ENCODE measurements at places on chromosomes 6 and 20.

GRCh38 chr20:39278230-39278788, 316.2 kb downstream of the DHX35 start:
- no peak for DNase-seq

- DNase-seq = no peak
These were observed 28.8 kb upstream of the TRAM2 start for GRCh38 chr6:52605610-52606185.

DNA sequence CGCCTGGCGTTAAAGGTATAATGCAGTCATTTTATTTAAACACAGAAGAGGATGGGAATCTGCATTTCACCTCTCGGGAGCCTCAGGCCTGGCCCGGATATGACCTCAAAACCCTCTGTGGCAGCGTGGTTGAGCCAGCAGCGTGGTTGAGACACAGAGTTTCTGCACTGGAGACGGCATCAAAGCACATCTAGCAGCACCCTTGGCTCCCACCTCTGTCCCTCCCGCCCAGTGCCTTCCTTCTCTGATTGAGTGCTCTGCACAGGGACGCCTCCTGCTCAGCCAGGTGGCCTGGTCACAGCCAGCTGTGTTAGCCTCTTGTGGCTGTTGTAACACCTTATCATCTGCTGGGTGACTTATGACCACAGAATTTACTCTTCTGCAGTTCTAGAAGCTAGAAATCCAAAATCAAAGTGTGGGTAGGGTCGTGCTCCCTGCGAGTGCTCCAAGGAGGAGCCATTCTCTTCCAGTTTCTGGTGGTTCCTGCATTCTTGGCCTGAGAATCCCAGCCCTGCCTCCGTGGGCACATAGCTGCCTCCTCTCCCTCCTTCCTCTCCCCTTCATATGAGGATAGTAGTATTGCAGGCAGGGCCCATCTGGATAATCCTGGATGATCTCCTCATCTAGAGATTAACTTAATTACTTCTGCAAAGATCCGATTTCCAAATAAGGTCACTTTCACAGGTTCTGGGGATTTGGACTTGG, 156.7 kb downstream of the SYCP2 start:
- DNase-seq = peak; percentile 87

GRCh38 chr6:85127168-85127498, 322.8 kb upstream of the NT5E start:
- no peak for DNase-seq

DNA sequence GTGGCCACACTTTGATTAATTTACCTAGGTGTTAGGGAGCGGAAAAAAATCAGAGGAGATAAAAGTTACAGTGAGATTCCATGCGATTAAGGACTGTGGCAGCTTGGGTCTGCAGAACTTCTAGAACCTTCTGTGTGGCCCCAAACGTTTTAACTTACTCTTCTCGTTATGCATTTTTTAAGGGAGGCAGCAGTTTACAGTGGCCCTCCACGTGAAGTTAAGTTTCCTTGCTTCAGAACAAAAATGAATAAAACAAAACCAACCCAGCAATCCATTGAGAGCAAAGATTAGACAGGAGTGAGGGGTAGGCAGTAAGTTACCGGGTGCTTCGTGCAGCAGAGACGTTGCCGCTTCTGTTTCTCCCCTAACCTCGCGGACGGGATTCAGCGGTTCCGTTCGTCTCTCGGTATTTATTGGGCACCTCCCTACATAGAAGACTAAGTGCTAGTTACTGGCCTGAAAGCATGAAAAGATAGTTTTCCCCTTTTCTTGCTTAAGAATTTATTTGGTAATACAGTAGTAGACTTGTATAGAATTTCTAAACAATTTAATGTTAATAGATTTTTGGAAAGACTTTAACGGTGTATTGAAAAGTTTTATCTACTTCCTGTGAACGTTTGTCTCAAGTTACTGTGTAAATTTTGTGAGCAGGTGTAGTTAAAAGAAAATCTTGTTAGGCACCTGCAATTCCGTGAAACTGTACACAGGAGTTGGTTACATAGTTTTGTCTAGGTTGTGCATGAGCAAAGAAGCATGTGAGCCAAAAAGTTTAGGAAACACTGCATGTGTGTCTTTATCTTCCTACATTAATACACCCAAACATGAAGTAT, 1.1 kb downstream of the BAG2 start:
- no peak for DNase-seq

DNA sequence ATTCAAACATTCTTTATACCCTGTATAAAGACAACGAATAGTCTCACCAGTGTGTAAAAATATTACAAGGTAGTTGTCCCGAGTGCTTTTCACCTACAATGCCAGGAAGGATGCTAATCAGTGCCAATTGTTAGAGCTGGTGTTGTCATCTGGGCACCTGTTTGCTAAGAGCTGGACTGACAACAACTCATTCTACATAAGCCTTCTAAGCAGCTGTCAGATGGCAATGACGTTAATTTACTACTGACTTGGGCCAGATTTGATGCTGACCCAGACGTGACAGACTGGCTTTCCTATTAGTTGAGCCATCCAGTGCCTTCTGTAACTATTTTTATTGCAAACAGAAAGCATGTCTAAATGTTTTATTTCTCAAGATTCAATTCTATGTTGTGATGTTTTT, 355.2 kb downstream of the ADGRB3 start:
- DNase-seq = no peak

DNA sequence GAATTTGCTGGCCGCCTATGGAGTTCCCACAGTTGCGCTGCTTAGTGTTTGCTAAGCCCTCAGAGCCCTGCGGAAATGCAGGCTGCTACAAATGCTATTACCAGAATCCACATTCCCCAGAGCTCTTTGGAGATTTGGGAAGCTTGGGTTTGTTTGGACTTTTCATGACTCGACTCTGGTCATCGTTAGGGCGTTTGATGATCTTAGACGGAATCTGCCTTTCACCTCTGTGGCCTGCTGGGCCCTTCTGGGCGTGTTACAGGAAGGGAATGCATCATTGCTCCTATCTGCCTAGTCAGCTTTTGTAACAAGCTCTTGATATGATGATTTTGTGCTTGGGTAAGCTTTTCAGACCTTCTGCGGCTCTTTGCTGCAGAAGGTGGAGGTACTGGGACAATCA, 50.8 kb downstream of the EYA2 start:
- no peak for DNase-seq

- DNase-seq = no peak
These were observed 18.5 kb upstream of the WFDC10A start for GRCh38 chr20:45611054-45611453.

- no peak for DNase-seq
These were observed 9.1 kb upstream of the GLYATL3 start for GRCh38 chr6:49490633-49491032.

DNA sequence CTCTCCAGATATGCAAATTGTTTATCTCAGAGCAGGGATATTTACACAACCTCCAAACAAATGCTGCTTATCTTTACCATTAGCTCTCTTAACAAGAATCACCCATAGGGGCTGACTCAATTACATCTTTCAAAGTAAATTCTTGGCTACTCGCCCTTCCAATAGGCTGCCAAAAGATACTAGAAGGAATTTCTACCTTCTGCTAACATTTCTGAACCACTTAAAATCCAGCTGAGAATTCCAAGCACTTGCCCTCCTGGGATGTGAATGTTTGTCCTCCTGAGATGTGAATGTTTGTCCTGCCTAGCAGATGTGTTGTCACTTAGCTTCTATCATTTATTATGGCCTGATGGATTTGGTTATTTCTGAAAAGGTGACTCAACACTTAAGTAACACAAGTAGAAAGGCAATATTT, 388.0 kb downstream of the GJA1 start:
- DNase-seq = no peak

DNA sequence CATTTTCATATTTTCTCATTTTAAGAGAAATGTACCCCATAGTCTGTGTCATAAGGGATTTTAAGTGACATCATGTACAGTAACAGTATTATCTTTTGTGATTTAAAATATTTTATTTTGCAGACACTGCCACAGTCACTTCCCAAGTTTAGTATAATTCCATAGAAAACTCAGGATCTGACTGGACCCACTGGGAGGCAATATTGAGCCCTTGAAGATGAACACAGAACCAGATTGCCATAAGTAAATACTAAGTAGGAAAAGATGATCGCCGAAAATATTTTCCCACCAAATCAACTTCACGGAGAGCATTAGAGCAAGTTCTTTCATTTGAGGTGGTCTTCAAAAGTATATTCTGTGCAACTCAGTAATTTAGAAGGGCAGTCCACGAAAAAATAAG, 17.6 kb upstream of the PKHD1 start:
- no peak for DNase-seq

DNA sequence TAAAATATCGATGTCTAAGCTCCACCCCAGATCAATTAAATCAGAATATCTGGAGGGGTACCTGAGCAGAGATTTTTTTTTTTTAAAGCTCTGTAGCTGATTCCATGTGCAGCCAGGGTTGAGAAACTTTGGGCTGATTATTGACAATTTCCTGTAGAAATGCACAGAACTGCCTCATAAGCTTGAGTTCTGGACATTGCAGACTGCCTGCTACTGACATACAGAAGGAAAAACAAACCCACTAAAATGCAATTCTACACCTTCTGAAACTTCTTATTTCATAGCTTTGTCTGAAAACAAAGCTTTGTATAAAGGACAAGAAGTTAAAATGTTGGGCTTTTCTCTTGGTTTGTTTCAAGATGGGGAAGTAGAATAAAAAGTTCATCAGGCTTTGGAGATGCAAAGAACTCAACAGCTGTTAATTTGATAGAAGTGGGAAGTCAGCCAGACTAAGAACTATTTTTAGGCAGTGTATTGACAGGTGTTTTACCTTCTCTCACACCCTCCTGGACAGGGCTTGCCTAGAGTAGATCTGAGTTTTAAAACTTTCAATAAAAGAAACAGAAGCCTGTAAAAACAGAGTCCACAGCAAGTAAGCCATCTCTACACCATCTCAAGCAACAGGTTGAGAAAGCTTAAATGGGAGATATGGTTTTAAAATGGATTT, 147.7 kb downstream of the KCNQ5 start:
- DNase-seq = no peak

DNA sequence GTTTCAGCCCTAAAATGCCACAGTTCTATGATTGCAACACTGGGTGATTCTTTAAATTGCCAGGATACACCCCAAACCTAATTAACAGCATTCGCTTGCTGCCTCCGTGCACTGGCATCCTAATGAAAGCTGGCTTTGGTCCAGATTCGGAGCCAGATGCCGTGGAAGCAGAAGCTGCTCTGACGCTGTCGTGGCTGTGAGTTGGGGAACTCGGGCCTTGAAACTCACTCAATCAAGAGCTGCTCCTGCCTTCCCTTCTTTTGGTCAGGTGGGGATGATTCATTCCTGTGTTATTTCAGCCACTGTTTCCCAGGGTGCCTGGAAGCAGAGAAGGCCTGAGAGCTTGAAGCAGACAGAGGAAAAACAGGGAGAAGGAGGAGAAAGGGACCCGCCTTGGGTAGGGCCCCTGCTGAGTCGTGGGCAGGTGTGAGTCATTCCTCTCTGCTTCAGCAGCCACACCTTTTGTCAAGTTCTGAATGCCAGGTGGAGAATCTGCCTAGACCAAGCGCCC, 36.2 kb upstream of the DSP start:
- peak; percentile 92 for DNase-seq

DNA sequence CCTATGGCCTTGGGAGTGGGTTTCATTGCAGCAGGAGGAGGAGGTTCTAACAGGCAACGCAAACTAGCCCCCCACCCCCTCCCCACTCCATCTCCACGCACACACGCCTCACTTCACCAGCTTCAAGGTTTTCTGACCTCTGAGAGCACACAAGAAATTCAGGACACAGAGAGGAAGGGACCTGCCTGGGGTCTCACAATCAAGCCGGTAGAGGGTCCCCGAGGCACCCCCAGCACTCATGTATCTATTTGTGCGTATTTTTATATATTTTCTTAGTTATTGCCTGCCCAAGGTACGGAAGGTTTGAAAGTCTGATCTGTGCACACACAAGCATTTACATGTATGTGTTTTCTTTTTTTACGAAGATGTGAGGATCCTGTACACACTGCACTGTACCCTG, 16.9 kb downstream of the MDFI start:
- no peak for DNase-seq

DNA sequence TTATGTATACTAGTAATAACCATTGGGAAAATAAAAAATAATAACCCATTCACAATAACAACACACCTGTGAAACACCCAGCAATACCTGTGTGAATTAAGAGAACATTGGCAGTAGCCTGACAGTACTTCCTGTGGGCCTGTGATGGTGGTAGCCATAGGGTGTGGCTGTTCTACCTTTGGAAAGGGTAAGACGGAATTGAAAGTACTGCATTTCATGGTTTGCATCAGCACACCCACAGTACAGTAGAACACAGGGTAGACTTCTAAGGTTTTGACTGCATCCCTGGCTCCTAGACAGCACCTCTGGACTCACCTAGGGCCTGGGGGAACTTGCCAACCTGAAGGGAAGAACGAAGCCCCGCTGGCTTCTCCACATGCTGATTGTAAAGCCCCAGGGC, 279.8 kb downstream of the HTR1B start:
- DNase-seq = no peak

- no peak for DNase-seq
These were observed 25.7 kb upstream of the OGFRL1 start for GRCh38 chr6:71262914-71263313.

DNA sequence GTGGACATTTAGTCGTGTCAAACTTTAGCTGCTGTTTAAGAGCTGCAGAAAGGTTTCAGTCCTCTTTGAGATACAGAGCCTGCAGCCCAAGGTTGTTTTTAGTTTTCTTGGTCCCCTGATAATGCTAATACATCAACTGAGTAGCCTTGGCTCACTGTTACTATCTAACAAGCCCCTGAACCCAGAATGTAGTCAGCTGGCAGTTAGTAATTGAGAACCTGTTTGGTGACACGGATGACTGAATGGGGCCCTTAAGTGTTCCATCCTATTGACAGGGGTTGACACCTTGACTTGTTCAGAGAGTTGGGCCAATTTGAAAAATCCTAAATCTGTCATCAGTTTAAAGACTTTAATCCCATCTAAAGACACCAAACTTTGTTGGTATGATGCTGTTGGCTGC, 2.8 kb downstream of the RTN4IP1 start:
- DNase-seq = no peak

- no peak for DNase-seq
These were observed 16.9 kb downstream of the SERINC1 start for GRCh38 chr6:122454673-122455072.
